ENCODE measurements at places on chromosomes 5 and 9.
A peak's percentile ranks its signal among the peaks of the same experiment; 100 is the strongest.

GRCh38 chr5:77151501-77151900, 59.0 kb upstream of the PDE8B start:
- no peak for DNase-seq

GRCh38 chr5:123855609-123856008, 343.6 kb downstream of the CSNK1G3 start:
- no peak for DNase-seq

GRCh38 chr5:20020247-20020646, 32.2 kb upstream of the CDH18 start:
- no peak for DNase-seq

DNA sequence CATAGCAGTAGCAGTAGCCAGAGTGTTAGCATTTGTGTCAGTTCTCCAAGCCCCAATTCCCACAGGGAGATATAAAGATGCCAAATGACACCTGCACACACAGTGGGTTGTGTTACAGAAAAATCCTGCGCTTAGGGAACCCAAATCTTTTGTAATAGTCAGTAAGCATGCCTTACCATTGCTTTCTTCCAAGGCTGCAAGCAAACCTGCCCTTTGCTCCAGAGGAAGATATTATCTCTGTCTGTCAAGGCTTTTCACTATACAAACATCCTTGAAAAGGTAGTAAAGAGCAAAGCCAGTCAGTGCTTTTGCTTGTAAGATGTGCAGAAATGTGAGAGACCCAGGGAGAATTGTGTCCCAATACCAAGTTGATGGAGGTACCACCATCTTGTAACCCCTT, 2.9 kb downstream of the ANKDD1B start:
- DNase-seq = no peak

GRCh38 chr9:107905308-107906020, 415.9 kb upstream of the KLF4 start:
- no peak for DNase-seq

DNA sequence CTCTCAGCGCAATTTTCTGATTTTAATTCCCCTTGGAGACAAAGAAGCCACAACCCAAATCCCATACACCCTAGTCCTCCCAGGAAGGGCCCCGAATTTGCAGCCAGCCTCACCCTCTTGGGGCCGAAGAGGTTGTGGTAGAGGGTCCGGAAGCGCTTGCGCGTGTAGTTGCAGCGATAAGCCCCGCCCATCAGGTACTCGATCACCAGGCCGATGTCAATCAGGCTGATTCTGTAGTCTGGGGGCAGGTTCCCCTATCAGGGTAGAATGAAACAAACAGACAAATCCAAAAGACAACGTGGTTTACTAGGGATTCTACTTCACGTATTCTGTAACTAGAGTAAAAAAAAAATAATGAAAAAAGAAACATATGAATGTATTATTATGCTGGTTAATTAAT, 210.6 kb upstream of the KLF9 start:
- DNase-seq = no peak

- DNase-seq = peak; percentile 34
These were observed 233.2 kb upstream of the RASEF start for GRCh38 chr9:83296123-83296522.

DNA sequence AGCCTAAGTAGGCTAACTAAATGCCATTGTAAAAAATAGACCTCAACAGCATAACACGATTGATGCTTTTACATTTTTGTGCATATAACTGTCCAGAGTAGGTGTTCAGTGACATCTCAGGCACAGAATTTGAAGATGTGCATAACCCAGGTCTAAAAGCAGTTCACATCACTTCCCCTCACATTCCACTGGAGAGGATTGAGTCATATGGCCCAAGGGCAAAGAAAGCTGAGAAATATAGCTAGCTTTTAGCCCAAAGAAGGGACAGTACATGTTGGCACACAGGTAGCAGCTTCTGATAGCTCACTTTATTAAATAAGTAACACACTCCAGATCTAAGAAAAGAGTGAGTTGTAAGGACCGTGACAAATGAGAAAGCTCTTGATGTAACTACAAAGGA, 2259.5 kb upstream of the WWC1 start:
- no peak for DNase-seq

GRCh38 chr5:151213803-151214613, 9.9 kb downstream of the CCDC69 start:
- DNase-seq = peak; percentile 96

DNA sequence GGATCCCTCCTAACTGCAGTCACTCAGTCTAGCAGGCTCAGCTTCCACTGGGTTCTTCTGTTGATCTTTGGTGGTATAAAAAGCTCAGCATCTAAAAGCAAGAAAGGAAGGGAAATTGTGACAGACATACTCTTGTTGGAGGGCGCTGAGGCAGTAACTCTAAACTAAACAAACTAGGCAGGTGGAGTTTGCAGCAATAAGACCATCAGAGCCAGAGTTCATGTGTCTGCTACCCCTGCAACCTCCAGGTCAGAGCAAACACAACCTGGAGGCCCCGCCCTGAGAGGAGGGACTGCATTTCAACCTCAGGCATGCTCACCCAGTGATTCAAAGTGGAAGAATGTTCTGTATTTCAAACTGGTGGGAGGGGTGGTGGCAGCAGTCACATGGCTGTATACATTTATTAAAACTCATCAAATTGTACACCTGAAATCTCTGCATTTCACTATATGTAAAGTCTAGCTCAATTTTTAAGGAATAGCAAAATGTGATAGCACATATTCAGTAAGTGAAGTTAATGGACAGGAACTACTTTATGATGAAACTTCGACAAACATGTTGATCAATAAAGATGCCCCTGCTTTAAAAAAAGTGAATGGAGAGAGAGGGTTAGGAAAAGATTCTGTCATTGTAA, 7.1 kb downstream of the ACTL7A start:
- DNase-seq = no peak

GRCh38 chr5:156621719-156622118, 228.4 kb upstream of the PPP1R2B start:
- DNase-seq = peak; percentile 25

- peak; percentile 1 for DNase-seq
These were observed 69.3 kb downstream of the ANKRD31 start for GRCh38 chr5:75167345-75167744.

GRCh38 chr9:9389904-9390303, 1222.9 kb downstream of the PTPRD start:
- DNase-seq = no peak

GRCh38 chr9:78386773-78387172, 89.8 kb downstream of the PSAT1 start:
- no peak for DNase-seq

GRCh38 chr5:170342153-170342725, 44.7 kb upstream of the LCP2 start:
- DNase-seq = no peak

DNA sequence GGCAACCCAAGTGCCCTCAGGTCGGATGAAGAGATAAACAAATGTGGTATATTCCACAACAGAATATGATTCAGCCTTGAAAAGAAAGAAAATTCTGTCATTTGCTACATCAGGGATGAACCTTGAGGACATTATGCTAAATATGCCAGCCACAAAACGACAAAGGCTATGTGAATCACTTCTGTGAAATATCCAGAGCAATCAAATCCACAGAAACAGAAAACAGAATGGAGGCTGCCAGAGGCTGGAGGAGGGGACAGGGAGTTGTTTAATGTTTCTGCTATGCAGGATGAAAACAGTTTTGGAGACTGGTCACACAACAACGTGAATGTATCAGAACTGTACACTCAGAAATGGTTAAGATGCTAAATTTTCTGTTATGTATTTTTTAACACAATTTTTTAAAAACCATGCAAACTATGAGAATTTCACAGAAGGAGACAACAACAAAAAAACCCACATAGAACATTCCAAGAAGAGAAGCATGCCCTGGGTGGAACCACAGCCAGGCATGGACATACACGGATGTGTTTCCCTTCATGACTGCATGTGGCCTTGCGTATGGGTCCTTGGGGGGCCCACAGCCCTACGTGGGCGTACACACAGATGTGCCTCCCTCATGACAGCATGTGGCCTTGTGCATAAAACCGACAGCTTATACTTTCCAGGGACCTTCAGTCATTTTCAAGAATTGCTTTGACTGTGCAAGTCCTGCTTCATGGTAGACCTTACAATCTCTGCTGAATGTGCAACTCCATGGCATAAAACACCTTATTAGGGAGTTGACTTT, 146.7 kb downstream of the ROR2 start:
- no peak for DNase-seq

GRCh38 chr9:72025906-72026305, 34.5 kb downstream of the C9orf57 start:
- no peak for DNase-seq

GRCh38 chr5:95892784-95893354, 68.8 kb downstream of the ELL2 start:
- DNase-seq = peak; percentile 67

- no peak for DNase-seq
These were observed 12.7 kb upstream of the TRIM32 start for GRCh38 chr9:116674210-116674980.

DNA sequence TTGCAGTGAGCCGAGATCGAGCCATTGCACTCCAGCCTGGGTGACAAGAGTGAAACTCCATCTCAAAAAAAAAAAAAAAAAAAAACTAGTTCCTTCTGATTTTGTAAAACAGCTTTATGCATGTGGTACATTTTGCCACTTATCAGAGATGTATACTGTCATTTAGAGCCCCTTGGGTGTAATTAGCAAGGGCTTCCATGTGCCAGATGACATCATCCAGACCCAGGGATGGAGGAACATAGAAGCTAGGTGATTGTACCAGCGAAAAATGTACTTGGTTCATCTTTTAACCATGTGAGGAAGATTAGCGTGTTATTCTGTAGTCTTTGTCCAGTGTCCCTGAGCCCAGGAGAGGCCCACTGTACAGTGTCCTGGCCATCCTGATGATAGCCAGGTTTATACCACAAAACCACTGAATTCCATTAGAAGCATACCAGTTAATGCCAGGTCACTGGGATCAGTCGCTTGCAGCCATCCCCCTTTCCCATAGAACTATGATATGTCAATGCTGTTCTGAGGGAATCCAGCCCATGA, 239.3 kb upstream of the SGCD start:
- no peak for DNase-seq

GRCh38 chr5:179345433-179346321, at the start of gene ADAMTS2:
TSS of gene ADAMTS2 (minus strand) at chr5:179345461. CDS start at chr5:179345328, 133 bp downstream.
- no peak for DNase-seq
